ENCODE measurements at places on chromosomes 16 and 17.

DNA sequence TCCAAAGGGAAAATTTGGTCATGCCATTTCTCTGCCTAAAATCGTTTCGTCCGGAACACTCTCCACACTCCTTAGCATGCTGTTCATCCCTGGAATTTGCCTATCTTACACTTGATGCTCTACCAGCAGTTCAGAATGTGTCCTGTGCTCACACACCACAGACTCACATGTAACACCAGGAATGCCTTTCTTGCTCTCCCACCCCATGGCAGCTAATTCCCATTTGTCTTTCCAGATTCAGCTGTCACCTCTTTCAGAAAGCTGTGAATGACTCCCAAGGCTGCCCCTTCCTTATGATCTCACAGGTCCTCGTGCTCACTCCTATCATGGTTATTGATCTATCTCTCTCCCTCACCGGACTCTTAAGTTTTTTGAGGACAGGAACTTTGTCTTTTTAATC, 38.1 kb downstream of the HYDIN start:
- no peak for DNase-seq

DNA sequence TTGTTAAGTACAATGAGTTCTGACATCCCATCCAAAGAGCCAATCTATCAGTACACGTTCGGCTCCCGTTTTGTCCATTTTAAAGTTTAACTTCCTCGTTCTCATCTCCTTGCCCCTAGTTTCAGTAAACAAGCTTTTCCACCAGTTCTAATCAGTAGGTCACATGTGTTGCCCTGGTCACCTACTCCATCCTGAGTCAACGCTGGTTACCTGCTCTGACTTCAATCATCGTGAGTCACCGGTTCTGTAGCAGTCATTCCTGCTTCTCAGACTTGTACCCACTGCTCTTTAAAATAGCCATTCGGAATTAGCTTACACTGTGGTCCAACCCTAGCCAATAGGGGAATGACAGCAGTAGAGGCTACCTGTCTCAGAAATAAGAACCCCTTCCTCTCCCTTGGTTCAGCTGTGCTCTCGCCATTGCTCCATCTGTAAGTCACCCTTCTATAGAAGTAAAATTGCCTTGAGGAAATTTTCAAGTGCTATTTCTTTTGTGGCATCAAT, 191.0 kb downstream of the CPPED1 start:
- DNase-seq, result no peak

DNA sequence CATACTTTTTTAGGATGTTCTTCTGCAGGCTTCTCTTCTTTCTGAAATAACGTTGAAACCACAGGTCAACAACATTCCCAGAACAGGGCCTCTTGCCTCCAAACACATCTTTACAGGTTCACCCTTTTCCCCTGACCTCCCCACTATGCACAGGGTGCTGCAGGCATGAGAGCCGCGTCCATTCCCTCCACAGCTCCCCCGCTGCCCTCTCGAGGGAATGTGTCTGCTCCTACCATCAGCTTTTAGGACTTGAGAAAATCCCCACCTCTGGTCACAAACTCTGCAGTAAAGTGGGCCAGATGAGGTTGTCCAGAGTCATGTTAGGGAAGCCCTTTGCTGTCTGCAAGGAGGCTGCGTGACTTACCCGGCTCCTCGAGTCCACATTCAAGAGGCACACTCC, 30.5 kb downstream of the DUSP14 start:
- no peak for DNase-seq

GRCh38 chr16:81717662-81718189, 61.4 kb upstream of the PLCG2 start:
- DNase-seq, result no peak

GRCh38 chr16:53960954-53961616, 257.1 kb downstream of the FTO start:
- peak; percentile 64 for DNase-seq

GRCh38 chr17:51951741-51952140, 206.8 kb downstream of the CA10 start:
- DNase-seq, result no peak

GRCh38 chr17:17511881-17512858, 16.0 kb upstream of the RASD1 start:
- no peak for DNase-seq

DNA sequence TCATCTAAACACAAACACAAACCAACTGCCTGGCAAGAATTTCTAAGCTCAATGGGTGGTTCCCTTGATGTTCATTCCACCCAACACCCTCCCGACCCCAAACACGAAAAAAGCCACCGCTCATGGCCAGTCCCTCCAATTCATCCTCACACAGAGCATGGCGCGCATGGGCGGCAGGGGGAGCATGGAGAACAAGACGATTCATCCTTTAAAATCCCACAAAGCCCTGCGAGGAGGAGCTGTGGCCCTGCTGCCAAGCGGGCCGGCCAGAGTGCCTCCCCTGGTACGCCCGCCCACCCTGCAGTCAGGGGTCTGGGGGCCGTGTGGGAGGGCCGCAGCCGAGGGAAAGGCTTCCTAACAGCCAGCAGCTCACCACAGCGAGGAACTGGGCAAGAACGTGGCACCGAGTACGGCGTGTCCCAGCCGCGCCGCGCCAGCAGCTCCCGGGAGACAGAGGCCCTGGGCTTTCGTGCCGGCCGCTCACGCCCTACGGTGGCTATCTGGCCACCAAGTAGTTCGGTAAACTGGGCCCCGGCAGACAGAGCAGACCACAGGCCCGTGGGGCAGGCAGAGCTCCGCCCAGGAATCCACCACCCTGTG, 60.9 kb downstream of the KLHDC4 start:
- no peak for DNase-seq
